ENCODE measurements at places on chromosomes 12 and 14.

DNA sequence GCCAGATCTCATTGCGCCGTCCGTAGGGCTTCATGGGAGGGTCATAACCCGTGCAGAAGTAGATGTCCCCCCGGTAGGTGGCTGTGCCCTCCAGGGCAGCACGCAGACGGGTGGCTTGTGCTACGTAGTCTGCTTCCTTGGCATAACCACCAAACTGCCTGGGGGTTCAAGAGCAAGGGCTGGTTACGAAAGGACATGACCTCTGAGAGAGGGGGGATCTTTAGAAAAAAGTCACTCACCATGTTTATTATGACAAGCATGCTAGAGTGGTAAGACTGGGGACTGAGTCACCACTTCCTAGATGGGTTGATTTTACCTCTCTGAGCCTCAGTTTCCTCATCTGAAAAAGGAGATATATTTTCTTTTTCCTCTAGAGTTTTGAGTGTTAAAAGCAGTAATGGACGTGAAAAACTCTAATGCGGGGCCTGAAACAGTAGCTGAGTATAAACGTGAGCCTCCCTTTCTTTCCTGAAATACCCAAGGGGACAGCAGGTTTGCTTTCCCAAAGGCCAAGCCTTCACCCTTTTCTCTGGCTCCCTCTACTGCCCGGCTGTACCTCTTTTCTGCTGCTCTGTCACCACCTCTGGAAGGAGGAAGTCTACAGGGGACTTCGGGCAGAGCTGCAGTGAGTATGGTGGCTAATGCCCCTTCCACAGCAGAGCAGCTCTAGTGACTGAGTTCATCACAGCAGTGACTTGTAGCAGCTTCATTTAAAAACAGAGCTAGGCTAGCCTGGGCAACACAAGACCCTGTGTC lies 23.5 kb upstream of the GPRC5D start:
- DNase-seq: no peak

DNA sequence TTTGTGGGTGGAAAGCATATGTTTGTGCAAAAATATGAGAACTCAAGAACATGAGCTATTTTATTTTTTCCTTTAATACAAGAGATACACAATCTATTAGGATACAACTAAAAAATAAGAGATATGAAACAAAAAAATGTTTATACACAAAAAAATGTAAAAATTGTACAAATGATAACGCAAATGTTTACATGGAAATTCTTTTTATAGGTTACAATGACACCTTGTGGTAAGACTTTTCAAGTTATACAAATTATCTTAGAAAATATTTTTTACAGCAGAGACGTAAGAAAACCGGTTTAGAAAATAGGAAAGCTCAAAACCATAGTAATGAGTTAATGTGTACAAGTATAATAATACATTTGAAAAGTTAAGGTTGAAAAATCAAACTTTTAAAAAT lies 25.5 kb downstream of the CEP83 start:
- no peak for DNase-seq

DNA sequence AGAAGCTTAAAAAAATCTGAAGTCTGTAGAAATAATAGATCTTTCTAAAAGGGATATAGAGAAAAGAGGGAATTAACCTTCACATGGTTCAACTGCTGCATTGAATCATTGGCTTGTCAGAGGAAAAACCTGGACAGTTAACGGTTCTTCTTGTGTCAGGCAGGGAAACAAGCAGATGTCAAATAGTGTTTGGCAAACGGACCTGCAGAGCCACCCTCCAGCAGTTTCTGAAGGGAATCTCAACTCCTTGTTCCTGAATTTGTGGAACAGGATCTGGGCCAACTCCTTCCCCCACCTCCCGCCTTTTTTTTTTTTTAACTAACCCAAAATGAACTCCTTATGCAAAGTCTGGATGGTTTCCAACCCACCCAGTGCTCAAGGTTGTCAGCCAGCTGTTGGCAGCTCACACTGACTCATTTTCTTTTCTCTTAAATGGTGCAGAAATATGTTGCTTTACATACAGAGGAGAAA lies 187.3 kb downstream of the CAND1 start:
- DNase-seq: no peak

- DNase-seq: no peak
Observed at GRCh38 chr12:92573104-92573503, 129.7 kb upstream of the PLEKHG7 start.

DNA sequence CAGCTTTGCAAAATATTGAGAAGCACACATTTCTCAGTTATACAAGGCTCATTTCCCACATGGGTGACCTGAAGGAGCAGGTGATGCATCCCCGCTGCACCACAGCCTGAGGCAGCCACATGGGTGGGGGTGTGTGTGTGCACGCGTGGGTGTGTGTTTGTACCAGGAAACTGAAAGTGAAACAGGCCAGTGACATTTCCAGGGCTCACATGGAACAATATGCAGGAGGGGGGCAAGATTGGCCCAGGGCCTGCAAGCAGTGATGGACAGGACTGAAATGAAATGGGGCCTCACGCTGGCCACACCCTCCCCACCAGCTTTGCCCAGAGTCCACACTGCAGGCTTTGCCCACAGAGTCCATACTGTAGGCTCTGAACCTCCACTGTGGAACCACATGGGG lies 154.2 kb upstream of the PARP11 start:
- DNase-seq: no peak

DNA sequence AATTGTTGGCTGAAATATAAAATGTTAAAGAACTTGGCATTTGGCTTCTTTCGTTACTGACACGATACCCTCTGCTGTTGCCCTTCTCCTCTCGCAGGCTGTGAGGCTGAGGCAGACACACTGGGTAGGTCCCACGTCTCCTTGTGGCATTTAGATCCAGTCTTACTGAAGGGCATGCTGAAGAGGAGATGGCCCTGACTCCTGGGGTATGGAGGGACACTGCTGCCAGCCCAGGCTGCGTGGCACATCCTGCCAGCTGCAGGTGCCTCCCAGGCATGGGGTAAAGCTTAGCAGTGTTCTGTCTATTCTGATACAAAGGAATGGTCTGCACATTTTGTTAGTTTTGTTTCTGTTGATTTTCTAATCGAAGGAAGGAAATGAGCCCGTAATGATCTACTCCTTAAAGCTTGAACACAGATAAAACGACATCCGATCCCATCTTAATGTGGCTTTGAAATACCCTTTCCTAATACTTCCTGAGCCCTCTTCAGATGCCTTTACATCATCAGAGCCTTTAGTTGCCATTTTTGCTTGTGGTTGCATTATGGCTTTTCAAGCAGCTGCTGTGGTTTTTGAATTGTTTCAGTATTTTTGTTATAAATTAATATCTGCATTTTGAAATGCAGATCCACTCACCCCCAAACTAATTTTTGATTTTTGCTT lies 61.1 kb downstream of the WDR20 start:
- DNase-seq: no peak

DNA sequence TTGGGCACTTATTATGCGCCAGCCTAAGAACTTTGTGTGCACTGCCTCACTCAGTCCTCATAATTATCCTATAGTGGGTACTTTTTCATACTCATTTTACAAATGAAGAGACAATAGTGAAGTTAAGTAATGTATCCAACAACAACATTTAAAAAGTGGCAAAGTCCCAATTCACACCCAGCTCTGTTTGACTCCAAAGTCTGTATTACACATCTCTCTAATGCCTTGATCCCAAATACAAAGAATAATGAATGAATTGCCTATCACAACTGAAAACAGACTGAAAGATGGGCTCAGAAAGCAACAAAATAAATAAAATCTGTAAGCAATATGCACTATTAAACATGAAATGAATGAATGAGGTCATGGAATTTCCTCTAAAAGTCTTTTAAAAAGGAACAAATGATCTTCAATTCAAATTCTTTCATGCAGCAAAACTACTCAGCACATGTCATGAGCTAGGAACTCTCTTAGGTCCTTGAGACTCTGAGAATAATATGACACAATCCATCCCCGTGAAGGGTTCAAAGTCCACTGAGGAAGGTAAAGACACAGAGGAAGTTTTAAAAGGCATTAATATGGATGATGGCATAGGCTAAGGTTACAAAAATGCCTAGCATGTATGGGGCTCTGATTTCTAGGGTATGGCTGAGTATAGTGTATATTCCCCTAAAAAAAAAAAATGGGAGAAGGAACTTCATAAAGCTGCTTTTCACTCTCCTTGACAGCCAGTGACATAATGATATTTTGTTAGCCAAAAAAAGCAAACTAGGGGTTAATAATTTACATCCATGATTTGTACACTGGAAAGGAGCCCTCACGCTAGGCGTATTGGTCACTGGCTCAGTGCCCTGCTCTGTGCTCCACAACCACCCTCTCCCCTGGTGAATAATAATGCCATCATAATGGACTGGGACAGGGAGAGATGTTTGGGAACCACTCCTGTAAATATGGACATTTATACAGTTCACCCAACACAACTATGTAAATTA lies 103.4 kb downstream of the SLC2A13 start:
- DNase-seq: no peak

DNA sequence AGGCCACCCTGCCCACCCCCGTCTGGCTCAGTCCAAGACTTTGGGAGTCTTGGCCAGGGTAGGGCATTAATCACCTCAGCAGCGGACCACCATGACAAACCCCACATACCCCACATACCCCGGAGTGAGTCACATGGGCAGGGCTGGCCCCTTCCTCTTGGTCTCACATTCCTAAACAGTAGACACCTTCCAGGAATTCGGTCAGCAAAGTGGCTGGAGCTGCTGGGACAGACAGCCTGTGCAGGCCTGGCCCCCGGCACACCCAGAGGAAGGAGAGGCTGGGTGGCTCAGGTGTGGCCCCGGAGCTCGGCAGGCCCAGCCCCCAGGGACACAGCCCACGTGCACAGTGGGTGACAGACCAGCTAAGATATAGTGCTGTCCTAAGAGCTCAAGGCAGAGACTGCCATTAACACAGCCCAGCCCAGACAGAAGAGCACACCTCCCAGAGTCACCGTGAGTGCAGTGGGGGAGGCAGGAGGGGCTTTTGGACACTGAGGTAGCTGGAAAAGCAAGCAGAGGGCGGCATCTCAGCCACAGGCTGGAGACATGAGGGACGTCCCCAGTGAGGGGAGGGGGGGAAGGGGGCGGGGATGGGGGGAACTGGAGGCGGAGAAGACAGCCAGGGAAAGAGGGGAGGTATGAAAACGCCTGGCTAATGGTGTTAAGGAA lies 24.0 kb downstream of the CCDC85C start:
- no peak for DNase-seq

DNA sequence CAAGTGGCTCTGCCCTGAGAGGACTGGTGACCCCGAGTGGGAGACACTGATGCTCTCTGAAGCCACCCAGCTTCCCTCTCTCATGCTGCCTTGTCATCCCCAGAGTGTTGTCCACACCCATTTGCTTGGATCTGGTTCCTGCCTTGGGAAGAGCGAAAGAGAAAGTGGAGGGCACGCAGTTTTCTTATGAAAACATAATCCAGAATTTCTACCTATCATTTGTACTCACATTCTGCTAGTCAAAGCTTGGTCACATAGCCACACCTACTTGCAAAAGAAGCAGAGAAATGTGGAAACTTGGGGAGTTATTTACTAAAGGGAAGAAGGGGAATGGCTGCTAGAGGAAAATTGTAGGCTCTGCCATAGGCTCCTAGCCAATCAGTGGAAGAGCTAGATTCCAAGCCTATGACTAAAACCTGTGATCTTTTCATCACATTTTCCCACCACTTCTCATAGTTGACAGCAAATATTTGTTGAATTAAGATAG lies 326.3 kb downstream of the ZFP36L1 start:
- DNase-seq: no peak

DNA sequence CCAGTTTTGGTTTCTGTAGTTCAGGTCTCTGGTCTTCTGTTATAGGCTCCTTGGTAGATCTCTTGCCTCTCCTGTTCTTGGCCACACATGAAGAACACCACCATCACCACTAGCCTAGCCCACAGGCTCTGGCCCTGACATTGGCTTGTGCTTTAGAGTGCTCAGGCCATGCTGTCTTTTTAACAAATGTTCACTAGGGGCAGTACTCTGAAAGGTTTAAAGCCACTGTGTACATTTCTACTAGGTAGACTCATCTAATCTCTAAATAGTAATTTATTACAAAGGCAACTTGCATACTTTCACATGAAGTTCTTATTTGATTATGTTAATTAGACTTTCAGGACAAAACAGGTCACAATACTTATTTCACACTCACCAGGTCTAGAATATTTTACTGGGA lies 38.3 kb downstream of the PDE6H start:
- DNase-seq: peak; percentile 9

DNA sequence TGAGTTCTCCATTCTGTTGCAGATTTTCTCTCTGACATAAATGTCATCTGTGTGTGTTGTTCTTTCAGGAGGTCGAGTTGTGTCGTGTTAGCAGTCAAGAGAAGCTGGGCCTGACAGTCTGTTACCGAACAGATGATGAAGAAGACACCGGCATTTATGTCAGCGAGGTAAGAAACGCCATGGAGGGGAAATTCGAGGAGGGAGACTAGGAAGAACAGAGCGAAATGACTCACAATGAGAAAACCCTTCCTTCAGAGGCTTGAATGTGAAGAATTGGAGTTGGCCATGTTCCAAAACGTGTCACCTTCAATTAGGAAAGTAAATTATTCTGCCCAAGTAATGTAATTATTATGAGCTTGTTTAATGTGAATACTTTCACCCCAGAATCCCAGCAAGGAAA lies 364.5 kb downstream of the PDZRN4 start:
- peak; percentile 5 for DNase-seq

DNA sequence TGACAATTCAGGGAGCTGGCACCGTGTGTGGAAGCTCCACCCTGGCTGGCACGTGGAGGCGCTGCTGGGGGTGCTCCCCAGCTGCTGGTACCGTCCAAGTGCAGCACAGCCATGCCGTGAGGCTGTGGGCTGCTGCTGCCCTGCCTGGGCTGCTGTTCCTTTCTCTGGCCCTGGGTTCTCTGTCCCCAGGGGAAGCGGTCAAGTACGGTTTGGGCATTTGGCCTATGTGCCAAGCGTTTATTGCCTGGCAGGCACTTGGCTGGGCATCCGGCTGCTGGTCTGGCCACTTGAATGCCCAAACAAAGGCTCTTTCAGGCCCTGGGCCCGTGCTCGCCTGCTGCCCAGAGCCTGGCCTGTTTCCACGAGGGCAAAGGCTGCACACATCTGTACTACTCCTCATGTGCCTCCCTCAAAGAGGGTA lies 39.6 kb downstream of the RHOF start:
- no peak for DNase-seq

DNA sequence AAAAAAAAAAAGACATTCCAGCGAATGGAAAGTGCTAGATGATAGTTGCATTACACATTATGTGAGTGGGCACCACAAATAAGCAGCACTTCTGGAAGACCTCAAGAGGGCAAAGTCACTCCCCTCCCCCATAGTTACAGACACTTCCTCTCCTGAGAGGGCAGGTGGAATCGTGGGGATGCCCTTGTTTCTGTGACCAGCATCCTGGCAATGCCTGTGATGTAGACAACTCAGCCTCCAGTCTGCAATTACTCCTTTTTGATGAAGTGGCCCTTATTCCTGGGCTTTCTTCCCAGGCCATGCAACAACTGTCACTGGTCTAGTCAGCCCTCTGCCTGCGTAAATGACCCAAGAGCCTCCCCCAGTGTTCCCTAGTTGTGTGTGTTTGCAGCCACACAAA lies 104.8 kb downstream of the VRK1 start:
- DNase-seq: no peak

DNA sequence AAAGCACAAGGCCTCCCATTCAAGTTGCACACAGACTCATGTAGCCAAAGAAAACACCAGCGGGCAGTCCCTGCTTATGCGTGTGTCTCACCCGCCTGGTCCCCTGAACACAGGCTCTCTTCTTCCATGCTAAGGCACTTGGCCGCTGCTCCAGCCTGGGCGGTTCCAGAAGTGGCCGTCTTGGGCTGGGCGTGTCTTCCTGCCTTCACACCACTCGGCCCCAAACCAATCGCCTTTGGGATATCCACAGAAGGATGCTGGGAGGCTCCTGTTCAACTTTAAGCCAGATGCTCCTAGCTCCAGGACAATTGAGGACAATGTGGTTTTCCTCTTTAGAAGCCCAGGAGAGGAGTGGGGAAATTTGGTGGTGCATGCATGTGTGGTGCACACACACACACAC lies 2.2 kb downstream of the SCARB1 start:
- DNase-seq: peak; percentile 33

- no peak for DNase-seq
Observed at GRCh38 chr12:93708952-93709351, 31.8 kb downstream of the CRADD start.

Measured in HEK293T (cell line).